ENCODE measurements at places on chromosomes 2 and 18.
A peak's percentile ranks its signal among the peaks of the same experiment; 100 is the strongest.

DNA sequence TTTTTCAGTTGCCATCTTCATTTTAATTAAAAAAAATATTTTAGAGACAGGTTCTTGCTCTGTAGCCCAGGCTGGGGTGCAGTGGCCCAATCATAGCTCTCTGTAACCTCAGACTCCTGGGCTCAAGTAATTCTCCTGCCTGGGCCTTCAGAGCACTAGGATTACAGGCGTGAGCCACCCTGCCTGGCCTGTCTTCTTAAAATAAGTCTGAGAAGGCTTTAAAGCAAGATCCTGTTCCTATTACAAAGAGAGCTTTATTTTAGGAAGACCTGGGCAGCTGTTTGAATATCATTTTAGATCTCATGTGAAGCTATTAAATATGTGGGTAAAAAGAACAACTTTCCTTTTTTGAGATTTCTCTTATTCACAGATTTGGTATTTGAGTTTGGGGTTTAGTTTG, 1.5 kb downstream of the FAM228A start:
- DNase-seq: no peak

DNA sequence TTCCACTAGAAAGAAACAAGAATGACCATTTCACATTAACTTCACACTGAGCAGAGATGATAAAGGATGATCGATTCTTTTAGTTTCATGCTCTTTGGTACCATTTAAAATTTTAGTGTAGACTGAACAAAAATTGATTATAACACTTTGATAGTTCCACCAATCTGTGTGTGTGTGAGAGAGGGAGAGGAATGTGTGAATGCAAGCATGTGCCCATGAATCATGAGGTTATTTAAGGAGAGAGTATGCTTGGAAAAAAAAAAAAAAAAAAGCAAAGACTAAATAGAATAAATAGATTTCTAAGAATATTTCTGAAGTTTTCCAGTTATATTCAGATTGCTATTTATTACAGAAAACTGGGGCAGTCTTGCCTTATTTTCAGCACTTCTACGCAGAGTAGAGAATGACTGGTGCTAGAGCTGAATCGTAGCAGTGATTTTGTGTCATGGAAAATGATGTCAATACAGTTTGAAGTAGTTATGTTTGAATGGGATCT, 900.8 kb downstream of the SLC4A3 start:
- DNase-seq: peak; percentile 23

DNA sequence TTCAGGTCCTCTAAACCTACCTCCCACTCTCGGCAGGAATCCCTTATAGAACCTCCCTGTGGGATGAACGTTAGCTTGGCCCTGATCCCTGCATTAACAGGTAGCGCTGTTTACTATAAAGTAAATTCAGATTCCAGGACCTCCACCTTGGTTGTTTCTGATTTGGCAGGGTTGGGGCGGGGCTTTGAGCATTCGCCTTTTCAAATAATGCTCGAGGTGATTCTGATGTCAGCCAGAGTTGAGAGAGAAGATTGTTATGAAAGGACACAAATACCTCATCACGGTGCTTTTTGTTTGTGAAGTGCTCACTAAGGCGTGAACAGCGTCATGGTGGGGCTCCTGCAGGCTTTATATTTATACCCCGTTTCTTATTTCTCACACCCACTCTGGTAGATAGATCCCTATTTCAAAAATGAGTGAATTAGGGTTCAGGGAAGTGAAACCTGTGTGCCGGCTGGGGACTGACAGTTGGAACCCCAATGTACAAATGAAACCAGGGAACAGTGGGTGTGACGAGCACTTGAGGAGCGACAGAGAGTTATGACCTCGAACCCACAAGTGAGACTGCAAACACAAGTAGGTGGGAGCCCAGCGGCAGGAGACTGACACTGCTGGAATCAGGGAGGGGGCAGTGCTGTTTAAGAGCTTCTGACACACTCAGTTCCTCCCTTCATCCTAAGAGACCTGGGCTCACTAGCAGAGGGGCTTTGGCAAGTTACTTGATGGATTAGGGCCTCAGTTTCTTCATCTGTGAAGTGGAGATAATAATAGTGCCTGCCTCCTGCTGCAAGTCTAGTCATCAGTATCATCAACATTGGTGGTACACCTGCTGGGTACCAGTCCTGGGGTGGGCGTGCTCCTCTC, 14.2 kb upstream of the CXCR4 start:
- no peak for DNase-seq

- peak; percentile 79 for DNase-seq
Measured at GRCh38 chr2:25250331-25251070, 82.1 kb upstream of the POMC start.

GRCh38 chr2:115386465-115386864, 944.0 kb downstream of the DPP10 start:
- DNase-seq: no peak

Measured in fibroblast of skin of back (primary cell).